PC-3 (cell line): ENCODE measurements at places on chromosomes 2 and 18. TPM values are rescaled to one million over a fixed set of nuclear protein-coding genes. Genes with fewer than 3 reads are reported as not detected.

CRYGC gene
- not detected in 2 replicates for total RNA-seq

DNA sequence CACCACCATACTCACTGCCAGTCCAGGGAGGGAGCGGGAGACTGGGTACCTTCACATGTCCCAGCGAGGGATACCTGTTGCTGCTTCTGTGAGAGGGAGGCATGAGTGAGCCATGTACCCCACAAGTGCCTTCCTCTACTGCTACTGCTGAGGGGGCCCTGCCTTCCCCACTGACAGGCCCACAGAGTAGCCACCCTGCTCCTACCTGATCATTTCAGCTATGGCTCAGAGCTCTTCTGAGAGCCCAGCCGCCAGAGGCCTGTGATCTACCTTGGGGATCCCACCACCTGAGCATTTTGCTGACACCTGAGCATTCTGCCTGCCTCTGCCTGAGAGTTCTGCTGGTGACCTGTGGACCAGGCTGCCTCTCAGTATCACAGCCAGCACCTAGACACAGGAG lies 137.6 kb downstream of the FSIP2 start:
- no peak for DNase-seq
- no peaks in the 10 kb centered on the region for H3K27me3 ChIP-seq
- no peaks in the 10 kb centered on the region for H3K36me3 ChIP-seq
- H3K4me1 ChIP-seq: no peaks in the 10 kb centered on the region
- H3K27ac ChIP-seq: no peak overlapping the region
- H3K4me3 ChIP-seq: no peak overlapping the region

DNA sequence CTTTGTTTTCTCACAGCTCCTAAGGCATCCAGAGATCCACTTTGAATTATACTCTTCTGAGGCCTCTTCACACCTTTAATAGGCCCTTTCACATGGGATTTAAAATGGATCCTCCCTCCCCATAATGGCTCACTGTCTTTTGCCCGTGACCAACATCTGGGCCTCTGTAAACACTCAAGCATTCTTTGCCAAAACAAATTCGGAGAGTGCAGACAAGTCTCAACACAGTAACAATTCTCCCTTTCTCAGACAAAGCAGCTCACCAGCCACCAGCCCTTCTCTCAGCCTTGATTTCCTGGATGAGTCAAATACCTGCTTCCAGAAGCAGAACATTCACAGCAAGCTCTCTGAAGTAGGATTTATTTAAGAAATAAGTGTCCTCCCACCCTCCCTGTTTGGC lies 14.0 kb upstream of the IMP4 start:
- peaks cover 11% of the 10 kb centered on the region for H3K27me3 ChIP-seq
- no peaks in the 10 kb centered on the region for H3K36me3 ChIP-seq
- no peak overlapping the region for H3K4me3 ChIP-seq

GRCh38 chr2:147101941-147102790 lies 742.7 kb upstream of the ACVR2A start:
- no peak for DNase-seq
- no peaks in the 10 kb centered on the region for H3K36me3 ChIP-seq
- H3K27ac ChIP-seq: no peak overlapping the region
- peaks cover 15% of the 10 kb centered on the region; the same call in 1 of the 2 replicates for H3K4me1 ChIP-seq
